ENCODE measurements at places on chromosomes 16 and 17.

GRCh38 chr17:68658999-68659780 is 58.0 kb upstream of the FAM20A start:
- H3K36me3 ChIP-seq = no peaks in the 10 kb centered on the region
- no peak for DNase-seq
- H3K4me1 ChIP-seq = no peaks in the 10 kb centered on the region
- H3K27ac ChIP-seq = no peak overlapping the region
- H3K4me3 ChIP-seq = no peak overlapping the region
- H3K27me3 ChIP-seq = no peaks in the 10 kb centered on the region

DNA sequence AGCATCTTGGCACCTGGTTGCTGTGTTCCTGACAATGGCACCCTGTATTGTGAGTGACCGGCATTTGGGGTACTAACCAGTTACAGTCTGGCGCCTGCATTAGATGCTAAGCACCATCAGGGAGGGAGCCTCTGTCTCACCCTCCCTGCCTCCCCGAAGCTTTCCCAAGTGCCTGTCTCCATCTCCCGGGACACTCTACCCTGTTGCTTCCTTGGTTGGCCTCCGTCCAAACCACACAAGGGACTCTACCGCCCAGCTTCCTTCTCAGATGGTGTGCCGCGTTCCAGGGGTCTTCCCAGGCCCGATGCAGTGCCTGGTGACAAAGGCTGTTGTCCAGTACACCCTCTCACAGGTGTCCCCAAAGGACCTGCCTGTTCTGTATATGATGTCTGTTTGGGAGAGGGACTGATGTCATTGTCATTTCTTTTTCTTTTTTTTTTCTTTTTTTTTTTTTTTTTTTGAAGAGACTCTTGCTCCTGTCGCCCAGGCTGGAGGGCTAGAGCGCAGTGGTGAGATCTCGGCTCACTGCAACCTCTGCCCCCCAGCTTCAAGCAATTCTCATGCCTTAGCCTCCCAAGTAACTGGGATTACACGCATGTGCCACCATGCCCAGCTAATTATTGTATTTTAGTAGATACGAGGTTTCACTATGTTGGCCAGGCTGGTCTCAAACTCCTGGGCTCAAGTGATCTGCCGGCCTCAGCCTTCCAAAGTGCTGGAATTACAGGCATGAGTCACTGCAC is 6.7 kb downstream of the SNN start:
- H3K4me3 ChIP-seq = no peak overlapping the region
- peaks cover 26% of the 10 kb centered on the region for H3K36me3 ChIP-seq
- H3K27me3 ChIP-seq = no peaks in the 10 kb centered on the region
- no peak overlapping the region for H3K27ac ChIP-seq

- H3K27me3 ChIP-seq = no peaks in the 10 kb centered on the region
- no peaks in the 10 kb centered on the region for H3K36me3 ChIP-seq
- no peak overlapping the region for H3K4me3 ChIP-seq
- no peaks in the 10 kb centered on the region for H3K4me1 ChIP-seq
These were observed 863.7 kb upstream of the SOX9 start for GRCh38 chr17:71257096-71257495.

DNA sequence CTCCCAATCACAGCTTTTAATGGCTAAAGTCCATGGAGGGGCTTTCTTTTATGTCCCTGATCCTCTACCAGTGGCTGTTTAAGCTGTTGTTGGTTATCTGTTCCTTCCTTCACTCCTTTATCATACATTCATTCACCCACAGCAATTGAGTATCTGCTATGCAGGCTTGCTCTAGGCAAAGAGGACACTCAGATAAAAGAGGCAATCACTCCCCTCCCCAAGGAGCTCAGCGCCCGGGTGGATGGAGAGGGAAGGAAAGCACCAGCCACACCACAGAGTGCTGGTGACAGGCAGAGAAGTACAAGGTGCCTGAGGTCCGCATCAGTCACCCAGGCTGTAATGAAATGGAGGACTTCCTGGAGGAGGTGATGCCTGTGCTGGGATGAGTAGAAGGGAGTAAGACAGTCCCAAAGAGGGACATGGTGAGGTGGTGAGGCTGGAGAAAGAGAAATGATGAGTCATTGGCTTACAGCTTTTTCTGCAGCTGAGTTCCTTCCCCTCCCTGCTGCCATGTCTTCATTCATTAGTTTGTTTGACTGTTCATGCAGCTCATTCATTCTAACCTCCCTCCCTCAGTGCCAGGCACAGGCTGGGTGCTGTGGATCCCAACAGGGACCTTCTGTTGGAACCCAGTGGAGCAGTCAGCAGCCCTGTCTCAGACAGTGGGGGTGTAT is 12.8 kb upstream of the NGFR start:
- no peaks in the 10 kb centered on the region for H3K4me1 ChIP-seq
- DNase-seq = no peak
- no peak overlapping the region for H3K27ac ChIP-seq
- peaks cover 11% of the 10 kb centered on the region for H3K27me3 ChIP-seq

DNA sequence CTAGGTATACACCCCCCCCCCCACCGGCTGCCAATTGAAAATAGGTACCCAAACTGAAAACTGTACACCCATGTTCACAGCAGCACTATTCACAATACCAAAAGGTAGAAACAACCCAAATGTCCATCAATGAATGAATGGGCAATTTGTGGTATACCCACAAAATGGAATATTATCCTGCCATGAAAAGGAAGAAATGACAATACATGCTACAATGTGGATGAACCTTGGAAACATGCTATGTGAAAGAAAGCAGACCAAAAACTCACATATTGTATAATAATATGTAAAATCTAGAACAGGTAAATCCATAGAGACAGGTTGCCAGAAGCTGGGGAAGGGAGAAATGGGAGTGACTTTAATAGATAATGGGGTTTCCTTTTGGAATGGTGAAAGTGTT is 417.5 kb downstream of the UTP18 start:
- no peak overlapping the region for H3K4me3 ChIP-seq
- H3K4me1 ChIP-seq = no peaks in the 10 kb centered on the region
- DNase-seq = no peak
- H3K27ac ChIP-seq = no peak overlapping the region
- no peaks in the 10 kb centered on the region for H3K27me3 ChIP-seq

- H3K4me1 ChIP-seq = peaks cover 9% of the 10 kb centered on the region
- H3K4me3 ChIP-seq = no peak overlapping the region
- no peak for DNase-seq
- peaks cover 67% of the 10 kb centered on the region for H3K36me3 ChIP-seq
- H3K27me3 ChIP-seq = no peaks in the 10 kb centered on the region
These were observed 6.5 kb downstream of the SETD1A start for GRCh38 chr16:30963925-30964511.

Measured in CD4-positive, alpha-beta memory T cell (primary cell).